ENCODE measurements at places on chromosomes 3 and 15. TPM values are rescaled to one million over a fixed set of nuclear protein-coding genes. Genes with fewer than 3 reads are reported as not detected.

- DNase-seq = peak; percentile 62
Observed at GRCh38 chr3:152270937-152271336, 2.2 kb downstream of the MBNL1 start.

GRCh38 chr3:15631426-15632211, 30.1 kb downstream of the BTD start:
- no peak for DNase-seq

GRCh38 chr15:70258369-70259027, 160.8 kb upstream of the TLE3 start:
- peak; percentile 89 for DNase-seq

DNA sequence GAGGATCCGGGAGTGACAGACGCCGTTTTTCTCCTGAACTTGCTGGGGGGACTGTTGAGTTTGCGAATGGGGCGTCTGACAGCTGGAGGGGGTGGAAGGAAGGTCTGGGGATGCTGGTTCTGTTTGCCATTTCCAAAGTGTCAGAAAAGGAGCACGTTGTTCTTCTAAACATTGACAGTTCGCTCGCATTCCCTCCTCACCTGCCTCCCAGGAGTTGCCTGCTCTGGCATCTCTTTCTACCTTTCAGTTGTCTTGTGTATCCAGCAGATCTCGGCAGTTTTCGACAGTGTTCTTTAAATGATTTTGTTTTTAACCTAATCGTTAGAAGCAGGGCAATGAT, 829 bp downstream of the SELENOT start:
- no peak for DNase-seq

- DNase-seq = no peak
Observed at GRCh38 chr3:160616716-160617115, 51.3 kb upstream of the KPNA4 start.

- DNase-seq = peak; percentile 72
Observed at GRCh38 chr15:58518626-58519025, 86.8 kb downstream of the LIPC start.

GRCh38 chr15:34809186-34809585, 13.8 kb upstream of the ACTC1 start:
- no peak for DNase-seq

DNA sequence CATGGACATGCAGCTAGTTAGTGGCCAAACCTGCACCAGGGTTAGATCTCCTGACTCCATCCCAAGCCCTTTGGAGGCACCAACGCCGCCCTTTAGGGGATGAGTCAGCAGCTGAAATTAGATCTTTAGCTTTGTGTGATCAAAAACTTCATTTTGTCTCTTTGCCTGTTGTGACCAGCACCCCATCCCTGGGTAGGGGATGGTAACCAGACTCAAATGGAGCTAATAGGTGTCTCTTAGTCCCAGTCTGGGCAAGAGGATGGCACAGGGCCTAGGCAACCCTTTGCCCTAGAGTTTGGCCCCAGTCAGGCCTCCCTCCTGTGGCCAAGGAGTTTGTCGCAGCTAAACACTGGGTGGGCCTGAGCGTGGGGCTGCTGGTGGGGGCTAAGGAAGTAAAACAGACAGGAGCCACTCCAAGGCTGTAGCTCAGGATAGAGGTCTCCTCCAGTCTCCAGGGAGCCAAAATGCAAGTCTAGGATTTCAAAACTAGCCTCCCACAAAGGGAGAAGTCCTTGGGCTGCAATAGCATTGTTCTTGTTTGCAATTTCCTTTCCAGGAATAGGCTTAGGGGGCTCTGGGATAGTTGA, 105.1 kb downstream of the CPN2 start:
- DNase-seq = no peak

- DNase-seq = no peak
Observed at GRCh38 chr3:55819005-55819404, 331.9 kb upstream of the WNT5A start.

- DNase-seq = peak; percentile 69
Observed at GRCh38 chr3:16304061-16305010, 39.3 kb downstream of the OXNAD1 start.

DNA sequence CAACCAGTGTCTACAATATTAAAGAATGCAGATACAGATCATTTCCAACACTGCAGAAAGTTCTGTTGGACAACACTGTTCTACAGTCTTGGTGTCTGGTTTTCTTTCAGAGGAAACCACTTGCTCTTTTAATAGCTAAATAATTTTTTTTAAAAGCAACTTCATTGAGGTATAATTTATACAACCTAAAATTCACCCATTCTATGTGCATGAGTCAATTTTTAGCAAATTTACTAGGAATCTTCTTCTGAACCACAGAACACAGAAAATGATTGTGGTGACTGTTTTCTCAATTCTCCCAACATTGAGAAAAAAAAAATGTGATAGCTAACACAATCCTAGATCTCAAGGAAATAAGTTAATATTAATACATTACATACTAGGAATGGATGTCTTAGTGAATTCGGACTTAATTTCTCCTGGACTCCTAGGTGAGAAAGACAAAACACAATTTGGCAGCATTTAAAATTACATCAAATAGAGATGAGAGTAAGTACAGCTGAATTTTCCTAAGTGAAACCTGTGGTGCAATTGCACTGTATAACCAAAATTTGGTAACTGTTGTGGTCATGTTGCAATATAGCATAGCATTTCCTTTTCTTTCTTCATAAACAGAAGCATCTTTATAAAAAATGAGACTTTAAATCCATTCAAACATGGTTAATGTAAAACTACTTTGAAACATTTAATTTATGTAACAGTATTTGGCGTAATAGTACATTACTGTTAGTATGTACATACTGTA, 15.3 kb upstream of the PLCL2 start:
- no peak for DNase-seq

DNA sequence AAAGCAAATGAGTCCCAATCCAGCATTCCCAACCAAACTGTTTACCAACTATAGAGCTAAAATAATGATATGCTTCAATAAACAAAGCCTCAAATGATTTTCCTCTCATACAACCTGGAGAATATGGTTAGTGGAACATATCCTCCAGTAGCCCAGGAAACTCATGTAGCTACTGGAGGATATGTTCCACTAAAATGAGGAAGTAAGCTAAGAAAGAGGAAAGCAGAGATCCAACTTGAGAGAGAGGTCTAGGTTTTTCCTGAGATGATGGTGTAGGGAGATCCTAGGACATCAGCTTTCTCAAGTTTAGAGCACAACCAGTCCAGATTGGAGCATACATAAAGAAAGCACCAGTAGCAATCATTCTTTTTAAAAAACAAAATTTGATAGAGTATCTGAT, 44.6 kb upstream of the SLC4A7 start:
- no peak for DNase-seq

The CD200R1 gene
- total RNA-seq = 3.8 TPM

The PCCB gene
- 55.9 TPM for total RNA-seq

The MYRIP gene
- not detected for total RNA-seq

The C2CD4B gene
- 0.58 TPM for total RNA-seq
